ENCODE measurements at places on chromosomes 12 and 14.

DNA sequence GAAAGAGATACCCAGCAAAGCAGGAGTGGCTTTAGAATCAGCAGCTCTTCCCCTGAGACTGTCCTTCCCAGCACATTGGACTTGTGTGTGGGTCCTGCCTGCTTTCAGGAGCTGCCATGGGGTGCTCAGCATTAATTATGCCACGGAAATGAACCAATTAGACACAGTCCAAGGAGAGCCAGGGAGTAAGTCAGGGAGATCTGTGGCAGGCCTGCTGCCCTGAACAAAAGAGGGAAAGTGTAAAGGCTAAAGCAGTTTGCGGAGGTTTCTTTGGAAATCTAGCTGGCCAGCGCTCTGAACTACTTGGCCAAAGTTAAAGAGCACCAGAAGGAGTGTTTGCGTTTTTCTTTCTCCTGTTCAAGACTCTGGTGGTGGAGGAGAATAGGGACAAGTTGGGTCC, 65.7 kb upstream of the SRSF5 start:
- no peak for DNase-seq

- no peak for DNase-seq
Observed at GRCh38 chr12:104712968-104713367, 245.1 kb downstream of the SLC41A2 start.

- DNase-seq, result no peak
Observed at GRCh38 chr14:86646125-86646524, 1116.2 kb downstream of the FLRT2 start.

- no peak for DNase-seq
Observed at GRCh38 chr14:61531465-61532122, 163.7 kb upstream of the HIF1A start.

DNA sequence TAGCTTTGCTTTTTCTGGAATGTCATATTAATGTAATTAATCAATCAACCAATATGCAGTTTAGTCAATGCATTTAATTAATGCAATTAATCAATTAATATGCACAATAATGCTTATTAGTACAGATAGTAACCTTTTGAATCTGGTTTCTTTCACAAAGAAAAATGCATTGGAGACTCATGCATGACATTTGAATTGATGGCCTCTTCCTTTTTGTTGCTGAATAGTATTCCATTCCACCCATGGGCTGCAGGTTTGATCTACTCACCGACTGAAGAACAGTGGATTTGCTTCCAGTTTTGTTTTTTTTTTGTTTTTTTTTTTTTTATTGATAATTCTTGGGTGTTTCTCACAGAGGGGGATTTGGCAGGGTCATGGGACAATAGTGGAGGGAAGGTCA, 13.1 kb upstream of the GPR132 start:
- no peak for DNase-seq

DNA sequence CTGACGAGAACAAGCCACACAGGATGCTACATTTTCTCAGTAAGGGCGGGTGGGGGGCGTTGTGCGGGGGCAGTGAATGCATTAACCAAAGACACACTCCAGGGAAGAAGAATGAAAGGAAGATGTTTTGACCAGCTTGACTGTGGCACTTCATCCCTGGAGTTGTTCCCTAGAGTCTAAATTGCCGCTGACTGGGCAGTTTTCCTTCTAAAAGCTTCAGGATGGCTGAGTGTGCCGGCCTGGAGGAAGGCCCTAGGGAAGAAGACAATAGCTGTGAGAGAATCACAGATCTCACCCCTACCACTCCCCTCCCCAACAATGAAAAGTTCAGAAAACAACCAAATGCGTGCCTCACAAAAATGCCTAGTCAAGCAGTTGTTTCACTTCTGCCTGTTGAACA, 67.2 kb downstream of the NKX2-1 start:
- DNase-seq, result no peak

DNA sequence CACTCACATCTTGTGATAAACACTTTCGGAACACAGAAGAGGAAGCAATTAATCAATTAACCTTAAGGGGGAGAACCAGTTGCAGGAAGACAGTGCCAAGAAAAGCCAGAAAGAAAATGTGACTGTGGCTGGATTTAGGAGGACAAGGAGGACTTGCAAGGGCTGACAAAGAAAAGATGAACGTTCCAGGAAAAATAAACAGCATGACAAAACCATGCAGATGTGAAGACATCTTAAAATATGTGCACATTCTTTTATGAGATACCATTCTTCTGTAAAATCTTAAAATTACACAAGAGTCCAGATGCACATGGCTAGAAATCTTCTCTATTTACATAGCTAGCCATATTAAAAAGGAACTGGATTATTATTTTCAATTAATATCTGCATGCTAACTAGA, 33.4 kb downstream of the KITLG start:
- DNase-seq, result no peak

GRCh38 chr14:68412505-68413465, 380.1 kb downstream of the ZFP36L1 start:
- no peak for DNase-seq

- no peak for DNase-seq
Observed at GRCh38 chr12:123671876-123672275, 963 bp downstream of the TCTN2 start.

DNA sequence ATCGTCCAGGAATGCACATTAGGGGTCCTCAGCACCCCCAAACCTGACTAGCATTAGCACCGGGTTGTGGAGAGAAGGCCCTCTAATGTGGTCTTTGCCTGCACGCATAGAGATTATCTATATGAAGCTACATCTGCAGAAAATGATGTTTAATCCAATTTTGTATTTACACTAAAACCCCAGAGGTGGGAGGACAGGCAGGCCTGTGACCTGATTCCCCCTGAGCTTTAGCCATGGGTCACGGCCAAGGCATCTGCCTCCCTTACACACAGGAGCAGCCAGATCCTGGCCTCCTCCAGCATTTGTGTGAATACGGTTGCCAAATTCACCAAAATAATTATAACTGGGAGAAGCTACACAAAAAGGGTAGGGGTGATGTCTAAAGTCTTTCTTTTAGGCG, 7.0 kb downstream of the APOLD1 start:
- DNase-seq, result no peak

- DNase-seq, result no peak
Observed at GRCh38 chr12:108630481-108631207, 3.0 kb downstream of the SELPLG start.

DNA sequence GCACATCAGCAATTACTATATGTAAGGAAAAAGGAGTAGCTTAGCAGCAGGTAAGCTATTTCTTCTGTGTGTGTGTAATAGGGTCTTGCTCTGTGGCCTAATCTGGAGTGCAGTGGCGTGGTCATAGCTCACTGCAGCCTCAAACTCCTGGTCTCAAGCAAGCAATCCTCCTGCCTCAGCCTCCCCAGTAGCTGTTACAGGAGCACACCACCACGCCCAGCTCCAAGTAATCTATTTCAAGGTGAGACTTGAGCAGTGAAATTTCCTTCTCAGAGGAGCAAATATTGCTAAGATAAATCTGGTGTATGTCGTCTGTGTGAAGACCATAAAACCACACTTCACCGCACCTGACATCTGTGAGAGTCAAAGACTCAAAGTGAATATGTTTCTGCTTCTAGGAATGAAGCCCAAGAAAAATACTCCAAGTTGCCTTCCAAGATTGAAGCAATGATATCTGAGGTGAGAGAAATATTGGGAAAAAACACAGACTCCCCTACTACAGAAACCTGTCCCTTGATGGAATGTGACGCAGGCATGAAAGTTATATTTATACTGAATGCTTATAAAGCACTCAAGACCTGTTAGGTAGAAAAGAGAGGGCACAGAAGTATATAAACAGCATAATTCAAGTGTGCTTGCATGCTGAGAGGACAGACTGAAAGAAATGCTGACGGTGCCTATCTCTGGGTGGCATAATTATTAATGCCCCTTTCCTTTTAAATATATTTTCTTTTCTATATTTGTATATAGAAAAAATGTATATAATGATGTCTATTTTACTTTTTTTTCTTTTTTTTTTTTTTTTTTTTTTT, 2.5 kb upstream of the SELPLG start:
- no peak for DNase-seq

- no peak for DNase-seq
Observed at GRCh38 chr12:58465418-58465817, 454.9 kb downstream of the LRIG3 start.

- no peak for DNase-seq
Observed at GRCh38 chr12:92389466-92389865, 243.8 kb upstream of the BTG1 start.

GRCh38 chr12:55738123-55739024, 4.5 kb upstream of the GDF11 start:
- DNase-seq, result peak; percentile 53

DNA sequence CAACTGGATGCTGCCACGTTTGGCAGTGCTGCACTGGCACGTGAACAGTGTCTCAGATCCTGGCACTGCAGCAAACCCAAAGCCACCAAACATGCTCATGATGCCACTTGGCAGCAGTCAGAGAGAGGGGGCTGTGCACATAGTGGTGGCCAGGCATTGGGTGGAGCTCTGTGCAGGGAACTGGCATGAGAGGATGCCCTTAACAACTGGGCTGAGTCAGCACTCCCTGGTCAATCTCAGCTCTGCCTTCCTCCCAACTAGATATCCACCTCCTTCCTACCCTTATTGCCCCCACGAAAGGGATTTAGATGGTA, 37.0 kb downstream of the ZFHX2 start:
- no peak for DNase-seq

GRCh38 chr14:90381011-90381786, 15.6 kb upstream of the CALM1 start:
- DNase-seq, result no peak

DNA sequence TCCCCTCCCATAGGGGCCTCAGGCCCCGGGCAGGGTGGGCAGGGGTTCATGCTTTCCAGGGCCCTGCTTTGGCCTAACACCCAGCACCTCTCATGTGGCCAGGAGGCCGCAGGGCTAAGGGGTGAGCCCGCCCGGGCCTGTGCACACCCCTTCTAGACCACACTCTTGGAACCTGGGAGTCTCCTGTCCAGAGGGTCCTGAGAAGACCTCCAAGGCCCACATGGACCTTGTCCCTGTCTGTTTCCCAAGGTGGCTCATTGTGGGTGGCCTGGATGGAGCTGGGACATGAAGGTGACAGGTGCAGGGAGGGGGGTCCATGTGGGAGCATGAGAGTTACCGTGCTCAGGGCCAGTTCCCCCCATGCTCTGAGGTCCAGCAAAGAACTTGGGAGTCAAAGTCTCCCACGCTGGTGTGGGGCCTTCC, 11.6 kb downstream of the DLK1 start:
- no peak for DNase-seq

DNA sequence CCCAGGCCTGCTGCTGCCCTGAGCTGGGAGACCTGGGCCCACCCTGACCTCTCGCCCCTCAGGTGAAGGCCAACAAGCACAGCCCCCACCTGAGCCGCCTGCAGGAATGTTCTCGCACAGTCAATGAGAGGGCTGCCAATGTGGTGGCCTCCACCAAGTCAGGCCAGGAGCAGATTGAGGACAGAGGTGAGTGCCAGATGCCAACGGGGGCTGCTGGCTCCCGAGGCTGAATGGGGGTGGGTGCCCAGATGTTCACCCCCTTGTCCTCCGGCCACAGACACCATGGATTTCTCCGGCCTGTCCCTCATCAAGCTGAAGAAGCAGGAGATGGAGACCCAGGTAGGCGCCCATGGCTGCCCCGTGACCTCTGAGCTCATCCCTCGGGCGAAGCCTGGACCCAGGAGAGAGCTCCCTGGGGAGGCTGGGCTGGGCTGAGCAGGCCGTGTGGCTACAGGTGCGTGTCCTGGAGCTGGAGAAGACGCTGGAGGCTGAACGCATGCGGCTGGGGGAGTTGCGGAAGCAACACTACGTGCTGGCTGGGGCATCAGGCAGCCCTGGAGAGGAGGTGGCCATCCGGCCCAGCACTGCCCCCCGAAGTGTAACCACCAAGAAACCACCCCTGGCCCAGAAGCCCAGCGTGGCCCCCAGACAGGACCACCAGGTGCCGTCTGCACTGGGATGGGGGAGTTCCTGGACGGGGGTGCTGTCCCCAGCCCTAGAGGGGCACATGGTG, 25.8 kb downstream of the HIP1R start:
- DNase-seq, result no peak

- no peak for DNase-seq
Observed at GRCh38 chr12:30927222-30927611, 669 bp downstream of the TSPAN11 start.

GRCh38 chr12:11780521-11781101, 131.1 kb downstream of the ETV6 start:
- no peak for DNase-seq

DNA sequence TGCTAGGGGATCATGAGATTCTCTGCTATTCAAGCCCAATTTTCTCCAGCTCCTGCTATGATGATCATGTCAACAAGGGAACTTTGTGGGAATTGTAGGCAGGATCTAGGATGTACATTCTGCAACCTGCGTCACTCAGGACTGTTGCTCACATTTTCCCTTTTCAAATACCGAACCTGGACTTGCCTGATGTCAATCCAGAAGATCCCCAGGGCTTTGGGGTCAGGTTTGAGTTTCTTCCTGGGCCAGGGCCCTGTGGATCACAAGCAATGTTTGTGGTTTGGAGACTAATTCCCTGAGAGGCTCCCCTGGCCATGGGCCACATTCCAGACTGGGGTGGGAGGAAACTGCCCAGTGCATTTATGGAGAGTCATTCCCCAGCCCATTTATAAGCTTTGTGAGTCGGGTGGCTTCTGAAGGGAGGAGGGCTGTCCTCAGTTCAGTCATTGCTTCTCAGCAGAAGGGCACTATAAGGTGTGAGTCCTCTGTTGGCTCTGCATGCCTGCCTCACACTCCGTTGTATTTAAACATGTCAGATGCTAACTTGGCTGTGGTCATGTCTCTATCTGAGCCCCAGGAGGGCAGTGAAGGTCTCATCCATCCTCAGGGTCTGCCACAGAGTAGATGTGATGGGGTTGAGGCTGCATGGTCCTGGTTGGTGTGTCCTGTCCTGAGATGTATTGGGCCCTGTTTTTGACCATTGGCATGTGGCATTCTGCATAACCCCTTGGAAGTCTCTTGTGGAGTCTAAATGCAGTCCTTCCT, 6.5 kb downstream of the KRT86 start:
- no peak for DNase-seq

- DNase-seq, result no peak
Observed at GRCh38 chr12:65464930-65465329, 186.4 kb downstream of the MSRB3 start.

GRCh38 chr12:49227713-49228112, 37.2 kb upstream of the TUBA1C start:
- DNase-seq, result no peak

DNA sequence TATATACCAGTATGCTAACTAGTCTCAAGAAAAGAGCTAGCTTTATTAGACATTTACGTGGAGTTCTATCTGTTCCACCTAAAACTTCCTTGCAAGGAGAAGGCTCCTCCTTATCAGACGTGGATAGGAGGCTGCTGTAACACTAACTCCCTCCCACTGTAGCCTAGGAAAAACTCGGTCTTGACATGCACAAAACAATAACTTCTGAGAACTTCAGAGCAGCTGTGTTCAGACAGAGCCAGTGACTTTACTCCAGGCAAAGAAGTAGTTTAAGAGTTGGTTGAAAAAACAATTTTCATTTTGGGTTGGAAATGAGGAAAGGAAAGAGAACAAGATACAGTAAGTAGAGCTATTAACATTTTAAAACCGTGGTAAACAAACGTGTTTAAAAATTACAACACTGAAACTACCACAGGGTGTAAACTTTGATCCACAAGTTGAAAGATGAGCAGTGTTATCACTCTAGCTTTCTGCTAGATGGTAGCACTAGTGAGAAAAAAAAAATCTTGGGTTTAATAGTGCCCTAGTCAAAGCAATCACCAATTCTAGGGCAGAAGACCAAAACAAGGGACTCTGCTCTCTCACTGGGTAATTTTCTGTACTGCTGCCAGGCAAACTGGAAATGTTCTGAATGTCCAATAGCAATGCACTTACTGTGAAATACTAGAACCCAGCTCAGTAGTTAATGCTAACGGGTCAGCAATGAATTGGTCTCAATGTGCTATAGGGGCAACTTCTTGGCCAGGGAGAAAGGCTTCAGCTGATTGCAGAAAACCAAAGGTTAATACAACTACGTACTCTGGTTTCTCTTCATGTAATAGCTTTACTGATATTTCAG, 2.4 kb downstream of the ATF7 start:
- no peak for DNase-seq
